HFFc6 (cell line): ENCODE measurements at places on chromosomes 5 and 9. TPM values are rescaled to one million over a fixed set of nuclear protein-coding genes. Genes with fewer than 3 reads are reported as not detected.

Gene PROB1
- total RNA-seq, result 2.7 to 5.3 TPM (median 2.8 TPM) in 3 replicates

Gene MEIKIN
- not detected in 2 replicates for total RNA-seq

DNA sequence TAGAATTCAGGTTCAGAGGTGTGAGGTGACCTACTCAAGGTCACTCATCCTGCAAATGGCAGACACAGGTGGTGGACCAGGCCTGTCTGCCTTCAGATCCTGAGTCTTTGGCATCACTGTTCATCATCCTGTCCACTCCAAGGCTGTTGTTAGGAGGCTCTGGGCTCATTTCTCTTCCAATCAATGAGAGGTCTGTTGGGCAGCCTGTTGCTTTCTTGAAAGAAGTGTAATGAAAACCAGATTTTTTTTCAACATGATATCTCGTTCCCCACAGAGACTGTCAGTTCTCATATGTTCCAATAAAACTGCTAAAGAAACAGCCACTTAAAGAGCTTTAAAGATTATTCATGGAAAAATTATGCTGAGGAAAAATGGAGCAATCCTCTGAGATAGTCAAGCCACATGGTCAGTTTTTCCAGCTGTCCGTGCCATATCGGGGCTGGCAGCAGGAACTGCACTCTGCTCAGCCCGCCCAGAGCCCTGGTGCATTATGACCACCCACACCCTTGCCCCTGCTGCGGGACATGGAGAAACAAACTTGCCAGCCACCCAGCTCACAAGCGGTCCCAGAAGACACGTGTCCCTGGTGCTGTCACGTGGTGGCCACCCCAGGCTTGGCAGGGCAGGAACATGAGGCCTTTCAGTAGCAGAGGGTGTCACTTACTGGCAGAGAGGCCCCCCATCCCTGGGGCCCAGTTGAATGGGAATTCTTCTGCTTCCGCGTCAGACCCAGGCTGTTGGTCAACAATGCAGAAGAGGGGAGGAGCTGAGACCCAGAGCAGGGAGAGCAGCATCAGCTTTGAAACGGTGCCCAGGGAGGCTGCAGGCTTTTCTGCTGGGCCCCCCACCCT, 63.7 kb upstream of the ANGPTL2 start:
- peak overlapping the region; percentile 83 for H3K4me3 ChIP-seq
- H3K27me3 ChIP-seq, result peaks cover 2% of the 10 kb centered on the region; the same call in 1 of the 2 replicates
- no peaks in the 10 kb centered on the region for H3K36me3 ChIP-seq
- peaks cover 50% of the 10 kb centered on the region for H3K4me1 ChIP-seq
- peak; percentile 88 for DNase-seq

Gene SLC6A3
- not detected in 3 replicates for total RNA-seq

Gene WDR38
- not detected in 3 replicates for total RNA-seq

Gene NAIP
- 0.10 to 0.12 TPM in 2 of 3 replicates, not detected in the other for total RNA-seq

- no peaks in the 10 kb centered on the region; the same call in 1 of the 2 replicates for H3K27me3 ChIP-seq
- peak overlapping the region; percentile 66 for H3K4me3 ChIP-seq
- no peak for DNase-seq
- peaks cover 9% of the 10 kb centered on the region for H3K36me3 ChIP-seq
These were observed 13.4 kb downstream of the ABLIM3 start for GRCh38 chr5:149154650-149155049.

Gene FGD3
- total RNA-seq, result not detected in 3 replicates

Gene DBH
- total RNA-seq, result not detected in 3 replicates

Gene PSIP1
- total RNA-seq, result 28.9 to 44.3 TPM (median 38.6 TPM) in 3 replicates

DNA sequence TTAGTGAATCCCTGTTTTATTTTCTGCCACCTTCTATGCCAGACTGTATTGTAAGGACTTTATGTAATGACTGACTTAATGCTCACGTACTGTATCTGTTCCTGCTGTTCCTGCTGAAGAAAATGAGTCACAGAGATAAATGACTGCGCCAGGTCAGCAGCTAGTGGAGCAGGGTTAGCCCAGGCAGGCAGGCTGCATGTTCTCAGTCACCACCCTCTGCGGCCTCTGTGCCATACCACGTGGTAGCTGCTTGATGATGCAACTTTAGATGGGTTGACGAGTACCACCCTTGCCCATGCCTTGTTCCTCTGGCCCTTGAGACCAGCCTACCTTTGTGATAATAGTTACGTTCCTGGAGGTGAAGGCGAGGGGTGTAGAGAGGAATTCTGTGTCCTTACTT, 161.9 kb downstream of the TRIO start:
- H3K4me1 ChIP-seq, result peaks cover 76% of the 10 kb centered on the region
- no peak overlapping the region; the same call in 1 of the 2 replicates for H3K4me3 ChIP-seq
- peak; percentile 76 for DNase-seq
- peaks cover 20% of the 10 kb centered on the region for H3K27me3 ChIP-seq
- peak overlapping the region; percentile 76 for H3K27ac ChIP-seq
- H3K36me3 ChIP-seq, result peaks cover 87% of the 10 kb centered on the region

Gene IL4
- not detected in 2 replicates for total RNA-seq

GRCh38 chr5:5678909-5679308, 256.4 kb downstream of the ICE1 start:
- no peaks in the 10 kb centered on the region for H3K27me3 ChIP-seq
- peaks cover 4% of the 10 kb centered on the region; the same call in 1 of the 2 replicates for H3K36me3 ChIP-seq
- H3K4me1 ChIP-seq, result no peaks in the 10 kb centered on the region
- H3K4me3 ChIP-seq, result no peak overlapping the region
- no peak overlapping the region for H3K27ac ChIP-seq

DNA sequence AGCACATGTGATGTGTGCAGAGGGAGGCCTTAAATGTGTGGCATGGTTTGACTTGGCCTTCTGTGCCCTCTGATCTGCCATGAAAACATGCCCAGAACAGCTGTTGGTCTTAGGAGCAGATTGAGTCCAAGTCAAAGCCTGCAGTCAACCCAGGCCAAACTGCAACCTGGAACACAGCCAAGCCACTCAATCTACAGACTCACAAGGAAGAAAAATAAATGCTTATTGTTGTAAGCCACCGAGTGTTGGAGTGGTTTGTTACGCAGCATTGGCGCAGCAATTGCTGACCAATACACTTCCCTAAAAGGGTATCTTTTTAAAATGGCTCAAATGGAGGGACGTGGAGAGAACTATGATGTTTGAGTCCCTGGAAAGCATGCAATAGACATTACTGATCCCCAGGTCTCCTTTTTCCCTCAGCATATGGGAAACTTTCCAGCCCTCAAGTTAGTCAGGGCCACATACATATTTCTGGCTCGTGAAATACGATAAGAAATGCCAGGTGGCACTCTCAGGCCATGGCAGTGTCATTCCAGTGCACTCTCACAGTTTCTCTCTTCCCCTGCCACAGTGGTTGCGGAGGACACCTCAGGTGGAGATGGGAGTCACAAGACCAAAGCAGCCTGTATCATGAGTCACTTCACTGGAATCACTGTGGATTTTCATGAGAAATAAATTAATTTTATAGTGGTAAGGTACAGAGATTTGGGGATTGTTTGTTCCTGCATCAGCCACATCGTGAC, 168.0 kb upstream of the ZNF618 start:
- H3K36me3 ChIP-seq, result no peaks in the 10 kb centered on the region
- H3K27me3 ChIP-seq, result peaks cover 24% of the 10 kb centered on the region
- DNase-seq, result no peak

GRCh38 chr9:19481971-19482404, 73.2 kb downstream of the ACER2 start:
- H3K4me3 ChIP-seq, result no peak overlapping the region
- H3K4me1 ChIP-seq, result no peaks in the 10 kb centered on the region
- DNase-seq, result no peak
- no peaks in the 10 kb centered on the region for H3K36me3 ChIP-seq

GRCh38 chr5:55173687-55174230, 782 bp upstream of the CDC20B start:
- H3K36me3 ChIP-seq, result no peaks in the 10 kb centered on the region
- H3K4me1 ChIP-seq, result peaks cover 45% of the 10 kb centered on the region
- H3K27ac ChIP-seq, result peak overlapping the region; percentile 15; the same call in 1 of the 2 replicates
- no peak for DNase-seq
- H3K27me3 ChIP-seq, result peaks cover 31% of the 10 kb centered on the region

- H3K27ac ChIP-seq, result no peak overlapping the region
- H3K36me3 ChIP-seq, result no peaks in the 10 kb centered on the region
- H3K4me1 ChIP-seq, result no peaks in the 10 kb centered on the region
- peaks cover 17% of the 10 kb centered on the region for H3K27me3 ChIP-seq
- no peak overlapping the region for H3K4me3 ChIP-seq
These were observed 22.3 kb downstream of the FABP6 start for GRCh38 chr5:160251406-160252155.

DNA sequence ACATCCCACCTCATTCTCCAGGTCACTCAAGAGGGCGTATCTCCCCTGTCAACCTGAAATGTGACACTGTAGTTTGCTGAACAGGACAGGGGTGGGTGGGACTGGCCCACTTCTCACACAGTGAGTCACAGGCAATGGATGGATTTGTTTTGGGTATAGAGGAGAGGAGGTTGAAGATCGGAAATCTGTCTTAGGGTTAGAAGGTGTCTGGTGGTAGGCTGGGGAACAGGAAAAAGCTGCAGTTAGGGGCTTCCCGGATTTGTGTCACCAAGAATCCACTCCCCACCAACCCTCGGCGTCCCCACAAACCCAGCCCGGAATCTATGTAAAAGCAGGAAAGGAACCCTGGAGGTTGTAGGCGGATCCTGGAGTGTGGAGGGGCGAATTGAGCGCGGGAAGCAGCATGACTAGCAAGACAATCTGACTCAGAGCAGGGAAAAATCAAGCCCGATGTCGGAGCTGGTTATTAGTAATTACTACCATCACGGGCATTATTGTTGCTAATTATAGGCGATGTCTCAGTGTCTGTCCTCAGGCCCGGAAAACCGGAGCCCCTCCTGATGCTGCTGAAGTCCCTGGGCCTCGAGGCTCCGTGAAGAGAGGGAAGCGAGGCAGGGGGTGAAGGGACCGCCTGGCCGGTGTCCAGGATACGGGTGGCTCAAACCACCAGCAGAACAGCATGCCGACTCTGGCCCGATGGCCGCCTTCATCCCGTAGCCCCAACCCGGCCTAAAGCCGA, 1.7 kb upstream of the IRX1 start:
- H3K4me3 ChIP-seq, result no peak overlapping the region
- DNase-seq, result no peak
- no peaks in the 10 kb centered on the region; the same call in 1 of the 2 replicates for H3K36me3 ChIP-seq
- no peak overlapping the region for H3K27ac ChIP-seq
- peaks cover 3% of the 10 kb centered on the region; the same call in 1 of the 2 replicates for H3K27me3 ChIP-seq
- H3K4me1 ChIP-seq, result no peaks in the 10 kb centered on the region

Gene HACD4
- total RNA-seq, result 3.5 to 5.3 TPM (median 3.8 TPM) in 3 replicates

- peak overlapping the region; percentile 68 for H3K27ac ChIP-seq
- H3K4me1 ChIP-seq, result peaks cover 72% of the 10 kb centered on the region
- DNase-seq, result peak; percentile 83
- peak overlapping the region; percentile 79 for H3K4me3 ChIP-seq
These were observed 7.3 kb downstream of the COL5A1 start for GRCh38 chr9:134648701-134649530.

GRCh38 chr9:21836437-21837161, 34.2 kb downstream of the MTAP start:
- H3K36me3 ChIP-seq, result peaks cover 80% of the 10 kb centered on the region
- peaks cover 67% of the 10 kb centered on the region for H3K4me1 ChIP-seq
- DNase-seq, result peak; percentile 99
- peak overlapping the region; percentile 95 for H3K27ac ChIP-seq

- peaks cover 19% of the 10 kb centered on the region for H3K36me3 ChIP-seq
- H3K4me3 ChIP-seq, result no peak within 1 kb of the TSS
- no peak within 1 kb of the TSS for H3K27ac ChIP-seq
- H3K4me1 ChIP-seq, result peaks cover 16% of the 10 kb centered on the region
- DNase-seq, result no peak
These were observed at the start of gene POU5F2 for GRCh38 chr5:93741136-93741811. TSS of gene POU5F2 (minus strand) at chr5:93741600. CDS start at chr5:93741563, 37 bp downstream.
